ENCODE measurements at places on chromosomes 12 and 14.

- no peak for DNase-seq
These were observed 169.2 kb downstream of the SLC41A2 start for GRCh38 chr12:104788840-104789271.

GRCh38 chr14:91501951-91502930 is 7.9 kb downstream of the PPP4R3A start:
- no peak for DNase-seq

DNA sequence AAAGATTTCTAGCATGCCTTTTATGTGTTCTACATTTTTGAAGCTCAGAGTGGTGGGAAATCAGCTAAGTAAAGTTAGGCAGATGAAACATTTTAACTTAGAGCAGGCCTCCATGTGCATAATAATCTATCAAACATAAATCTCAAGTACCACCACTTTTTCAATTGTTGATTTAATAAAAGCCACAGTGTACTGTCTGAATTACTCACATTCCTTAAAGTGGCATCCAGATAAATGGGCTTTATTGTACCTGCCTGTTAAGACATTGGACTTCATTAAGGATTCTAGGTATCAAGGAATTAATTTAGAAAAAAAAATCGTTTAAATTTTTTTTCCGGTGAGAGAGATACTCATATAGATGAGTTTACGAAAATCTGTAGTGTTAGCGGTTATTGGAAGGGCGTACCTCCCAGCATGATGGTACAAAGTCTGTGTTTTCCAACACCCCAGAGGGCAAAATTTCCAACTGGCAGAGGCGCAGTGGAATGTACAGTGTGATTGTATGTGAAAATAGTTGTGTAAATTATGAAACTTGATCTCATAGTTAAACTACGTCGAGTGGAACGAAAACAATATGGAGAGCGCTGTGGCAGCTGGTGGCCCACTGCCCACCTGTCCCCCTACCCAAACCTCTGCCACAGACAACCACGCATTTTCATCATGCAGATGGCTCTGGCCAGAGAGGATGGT is 25.0 kb downstream of the ELK3 start:
- DNase-seq: no peak

DNA sequence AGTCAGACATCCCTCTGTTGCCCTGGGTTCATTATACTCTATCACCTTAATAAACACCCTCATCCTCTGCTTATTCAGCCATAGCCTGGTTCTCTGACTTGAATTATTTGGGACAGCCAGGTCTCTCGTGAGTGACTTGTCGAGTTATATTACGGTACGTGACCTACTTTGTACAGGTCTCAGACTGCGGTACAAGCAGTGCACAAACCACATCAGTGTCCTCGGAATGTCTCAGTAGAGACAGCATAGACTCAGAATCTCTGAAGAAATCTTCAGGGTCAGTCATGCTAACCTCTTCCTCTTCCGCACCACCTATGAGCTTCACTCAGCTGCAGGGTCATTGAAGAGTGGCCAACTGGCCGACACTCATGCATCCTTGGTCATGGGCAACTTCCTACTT is 860.8 kb downstream of the BCL11B start:
- no peak for DNase-seq

DNA sequence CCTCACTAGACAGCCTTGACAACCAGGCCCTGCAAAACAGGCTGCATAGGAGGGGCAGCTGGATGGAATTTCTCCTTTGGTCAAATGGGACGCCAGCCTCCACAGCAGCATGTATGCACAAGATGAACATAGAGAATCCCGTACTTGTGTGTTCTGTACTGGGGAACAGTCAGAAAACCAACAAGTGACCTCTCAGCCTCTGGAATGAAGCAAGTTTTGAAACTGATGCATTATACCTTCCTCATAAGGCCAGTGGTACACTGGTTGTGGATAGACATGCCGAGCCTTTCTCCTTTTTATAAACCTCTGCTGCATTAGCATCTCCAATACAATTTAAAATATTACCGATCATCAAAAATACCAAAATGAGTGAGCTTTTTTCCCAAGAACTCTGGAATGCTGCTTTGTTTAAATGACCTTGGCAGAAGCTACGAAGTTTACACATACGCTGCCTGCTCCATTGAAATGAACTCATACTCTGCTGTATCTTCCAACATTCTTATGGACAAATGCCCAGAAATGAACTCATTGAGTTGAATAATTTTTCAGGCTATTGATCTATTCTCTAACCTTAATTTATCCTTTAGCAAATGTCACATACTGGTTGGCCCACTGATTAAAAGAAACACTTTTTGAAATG is 47.6 kb upstream of the FERMT2 start:
- DNase-seq: no peak

GRCh38 chr12:104721039-104721405 is 237.1 kb downstream of the SLC41A2 start:
- no peak for DNase-seq

DNA sequence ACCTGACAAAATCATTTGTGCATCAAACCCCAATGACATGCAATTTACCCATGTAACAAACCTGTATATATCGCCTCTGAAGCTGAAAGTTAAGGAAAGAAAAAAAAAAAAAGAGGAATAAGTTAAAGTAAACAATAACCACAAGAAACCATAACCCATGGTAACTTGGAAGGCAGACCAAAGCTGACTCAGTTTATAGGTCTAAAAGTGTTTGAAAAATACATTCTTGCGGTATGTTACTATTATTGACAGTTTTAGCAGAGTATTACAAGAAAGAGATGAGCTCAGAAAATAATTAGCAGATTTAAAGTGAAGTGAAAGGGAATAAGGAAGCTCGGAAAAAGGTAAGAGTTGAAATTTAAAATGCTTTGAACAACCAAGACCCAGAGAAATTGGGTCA is 34.4 kb upstream of the MGAT4C start:
- no peak for DNase-seq

DNA sequence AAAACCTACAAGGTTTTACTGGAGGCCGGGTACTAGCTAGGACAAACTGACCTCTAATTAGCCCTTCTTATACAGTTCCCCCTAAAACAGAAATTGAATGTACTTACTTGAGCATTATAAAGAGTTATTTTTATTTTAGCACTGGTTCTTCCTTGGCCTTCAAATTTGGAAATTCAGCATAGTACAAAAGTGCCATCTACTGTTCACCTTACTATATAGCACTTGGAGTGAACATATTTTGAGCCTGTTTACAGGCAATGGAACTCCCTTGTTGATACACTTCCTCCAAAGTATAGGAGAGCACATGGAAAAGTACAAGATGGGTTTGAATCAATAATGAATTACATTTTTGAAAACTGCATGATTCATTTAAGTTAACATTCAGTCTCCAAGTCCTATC is 3.9 kb upstream of the POC1B start:
- DNase-seq: no peak

DNA sequence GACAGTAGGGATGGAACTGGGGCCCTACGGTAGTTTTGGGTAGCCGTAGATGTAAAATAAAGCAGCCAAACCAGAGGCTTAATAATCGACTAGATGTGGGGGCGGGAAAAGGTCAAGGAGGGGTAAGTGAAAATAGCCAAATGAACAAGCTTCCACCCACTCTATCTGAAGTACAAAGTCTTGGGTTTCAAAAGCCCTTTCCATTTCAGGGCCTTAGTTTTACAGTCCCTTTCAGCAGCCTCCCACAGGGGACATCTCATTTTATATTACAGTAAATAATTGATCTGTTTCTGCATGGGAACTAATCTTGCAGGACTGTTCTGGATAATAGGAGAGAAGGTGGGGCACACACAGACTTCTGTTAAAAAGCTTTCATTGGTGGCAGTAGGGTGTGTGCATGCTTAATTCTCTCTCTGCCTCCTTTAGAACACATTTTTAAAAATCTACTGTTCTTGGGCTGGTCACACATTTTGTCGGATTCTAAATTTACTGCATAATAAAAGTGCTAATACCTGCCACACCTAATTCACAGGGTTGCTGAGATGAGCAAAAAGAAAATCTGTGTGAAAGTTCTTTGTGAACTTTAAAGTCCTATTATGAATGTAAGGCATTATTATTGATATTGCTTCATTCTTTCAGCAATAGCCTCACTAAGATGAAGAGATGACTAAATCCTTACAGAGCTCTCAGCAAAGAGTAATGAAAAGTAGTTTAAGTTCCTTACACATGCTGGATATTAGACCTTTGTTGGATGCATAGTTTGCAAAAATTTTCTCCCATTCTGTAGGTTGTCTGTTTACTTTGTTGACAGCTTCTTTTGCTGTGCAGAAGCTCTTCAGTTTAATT is 104.6 kb downstream of the ITPR2 start:
- no peak for DNase-seq

- DNase-seq: no peak
These were observed 116.6 kb downstream of the SLC25A47 start for GRCh38 chr14:100439781-100440180.

DNA sequence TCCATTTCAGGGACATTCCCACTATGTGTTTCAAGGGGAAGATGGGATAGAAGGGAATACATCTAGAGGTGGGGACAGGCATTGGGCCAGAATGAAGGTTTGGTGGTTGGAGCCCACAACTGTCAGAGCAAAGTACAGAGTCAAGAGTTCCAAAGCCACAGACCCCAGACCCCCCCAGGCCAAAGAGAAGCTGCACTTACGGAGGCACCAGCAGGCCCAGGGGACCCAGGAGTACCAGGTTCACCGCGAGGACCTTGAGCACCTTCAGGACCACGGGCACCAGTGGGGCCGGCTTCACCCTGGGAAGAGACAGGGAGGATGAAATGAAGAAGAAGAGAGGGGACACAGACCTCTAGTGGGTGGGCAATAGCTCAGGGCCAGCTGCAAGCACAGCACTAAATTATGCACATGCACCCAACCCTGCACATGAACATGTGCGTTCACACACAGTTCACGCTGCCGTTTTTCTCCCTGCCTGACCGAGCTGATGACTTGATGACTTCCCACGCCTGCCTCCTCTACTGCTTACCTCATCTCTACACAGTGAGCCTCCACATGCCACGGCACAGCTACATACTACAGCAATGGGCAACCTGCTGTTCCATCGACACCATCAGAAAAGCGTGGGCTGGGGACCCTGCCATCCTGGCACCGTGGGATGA is 16.7 kb downstream of the COL2A1 start:
- no peak for DNase-seq

- no peak for DNase-seq
These were observed 209.3 kb upstream of the PPFIA2 start for GRCh38 chr12:81968421-81968820.

GRCh38 chr14:101174522-101174838 is 271.0 kb upstream of the RTL1 start:
- no peak for DNase-seq

GRCh38 chr12:39692258-39692853 is 72.8 kb upstream of the ABCD2 start:
- DNase-seq: no peak

- no peak for DNase-seq
These were observed 939 bp downstream of the TGFB3 start for GRCh38 chr14:75980856-75981255.

DNA sequence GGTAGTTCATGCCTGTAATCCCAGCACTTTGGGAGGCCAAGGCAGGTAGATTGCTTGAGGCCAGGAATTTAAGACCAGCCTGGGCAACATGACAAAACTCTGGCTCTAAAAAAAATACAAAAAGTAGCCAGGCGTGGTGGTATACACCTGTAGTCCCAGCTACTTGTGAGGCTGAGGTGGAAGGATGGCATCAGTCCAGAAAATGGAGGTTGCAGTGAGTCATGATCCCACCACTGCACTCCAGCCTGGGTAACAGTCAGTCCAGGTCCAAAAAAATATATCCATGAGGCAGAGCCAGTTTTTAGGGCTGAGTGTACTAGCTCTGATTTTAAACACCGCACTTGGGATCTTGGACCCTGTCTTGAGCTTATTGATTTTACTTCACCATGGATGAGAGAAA is 30.6 kb upstream of the FICD start:
- DNase-seq: no peak

DNA sequence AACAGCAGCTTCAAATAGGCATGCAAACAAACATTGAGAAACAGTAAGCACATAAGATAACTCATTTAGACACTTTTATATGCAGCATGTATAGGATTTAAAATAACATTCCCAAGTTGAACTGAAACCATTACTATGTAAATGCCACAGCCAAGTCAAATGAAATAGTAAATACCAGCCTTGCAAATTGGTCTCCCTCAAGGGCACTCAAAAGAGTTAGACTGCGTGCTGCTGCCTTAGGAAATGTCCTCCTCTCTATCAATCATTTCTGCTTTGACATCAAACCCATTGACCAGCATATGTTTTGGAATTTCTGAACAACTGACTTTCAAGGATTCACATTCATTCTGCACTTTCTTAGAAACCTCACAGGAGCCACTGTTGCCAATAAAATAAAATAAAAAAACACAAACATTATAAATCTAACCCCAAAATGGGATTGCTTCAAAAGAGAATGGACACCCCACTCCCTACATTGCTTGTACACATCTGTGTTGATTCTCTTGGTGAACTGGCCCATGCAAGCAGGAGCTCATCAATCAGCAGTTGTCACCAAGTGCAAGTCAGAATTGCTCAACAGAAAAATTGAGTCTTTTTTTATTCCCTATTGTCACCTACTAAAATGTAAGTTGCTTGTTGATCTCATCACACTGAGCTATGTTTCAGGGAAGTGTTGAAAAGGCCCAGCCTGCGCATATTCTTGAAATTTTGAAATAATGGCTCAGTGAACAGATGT is 256.2 kb downstream of the DAD1 start:
- no peak for DNase-seq

DNA sequence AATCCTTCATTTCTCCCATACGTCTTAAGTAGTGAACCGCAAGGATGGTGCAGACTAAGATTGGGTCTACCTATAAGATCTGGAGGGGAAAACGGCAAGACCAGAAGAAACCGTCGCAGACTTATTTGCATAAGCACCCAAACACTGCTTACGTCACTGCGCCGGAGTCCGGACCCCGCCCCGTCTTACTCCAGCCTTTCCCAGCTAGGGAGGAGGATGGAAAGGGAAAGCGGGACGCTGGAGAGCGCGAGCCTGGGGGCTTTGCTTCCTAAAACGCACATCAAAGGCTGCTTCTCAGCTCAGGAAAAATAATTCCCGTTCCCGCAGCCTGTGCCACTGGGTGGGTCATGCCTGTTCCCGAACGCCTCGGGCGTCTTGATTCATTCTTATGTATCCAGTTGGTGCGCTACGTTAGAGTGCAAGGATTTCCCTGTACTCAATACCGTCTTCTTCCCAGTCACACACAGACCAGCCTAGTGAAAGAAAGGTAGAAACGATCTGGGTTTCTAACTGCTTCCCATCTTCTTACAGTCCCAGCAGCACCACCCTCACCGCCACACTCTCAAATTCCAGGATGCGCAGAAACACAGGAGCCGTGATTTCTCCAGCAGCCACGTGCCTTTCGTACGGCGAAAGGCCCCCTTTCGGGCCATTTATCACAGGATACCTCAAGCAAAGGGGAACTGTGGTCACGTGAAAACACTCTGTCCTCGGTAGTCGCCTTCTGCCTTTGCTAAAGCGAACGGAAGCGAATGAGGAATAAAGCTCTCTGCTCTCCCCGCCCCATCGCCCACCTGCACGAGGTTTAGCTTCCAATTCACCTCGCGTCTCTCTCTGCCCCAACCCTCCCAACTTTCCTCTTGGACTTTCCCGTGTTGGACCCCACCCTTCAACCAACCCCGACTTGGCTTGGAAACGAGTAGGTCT is 1.1 kb downstream of the SLC6A15 start:
- no peak for DNase-seq
